ENCODE measurements at places on chromosomes 7 and 10. TPM values are rescaled to one million over a fixed set of nuclear protein-coding genes. Genes with fewer than 3 reads are reported as not detected.

DNA sequence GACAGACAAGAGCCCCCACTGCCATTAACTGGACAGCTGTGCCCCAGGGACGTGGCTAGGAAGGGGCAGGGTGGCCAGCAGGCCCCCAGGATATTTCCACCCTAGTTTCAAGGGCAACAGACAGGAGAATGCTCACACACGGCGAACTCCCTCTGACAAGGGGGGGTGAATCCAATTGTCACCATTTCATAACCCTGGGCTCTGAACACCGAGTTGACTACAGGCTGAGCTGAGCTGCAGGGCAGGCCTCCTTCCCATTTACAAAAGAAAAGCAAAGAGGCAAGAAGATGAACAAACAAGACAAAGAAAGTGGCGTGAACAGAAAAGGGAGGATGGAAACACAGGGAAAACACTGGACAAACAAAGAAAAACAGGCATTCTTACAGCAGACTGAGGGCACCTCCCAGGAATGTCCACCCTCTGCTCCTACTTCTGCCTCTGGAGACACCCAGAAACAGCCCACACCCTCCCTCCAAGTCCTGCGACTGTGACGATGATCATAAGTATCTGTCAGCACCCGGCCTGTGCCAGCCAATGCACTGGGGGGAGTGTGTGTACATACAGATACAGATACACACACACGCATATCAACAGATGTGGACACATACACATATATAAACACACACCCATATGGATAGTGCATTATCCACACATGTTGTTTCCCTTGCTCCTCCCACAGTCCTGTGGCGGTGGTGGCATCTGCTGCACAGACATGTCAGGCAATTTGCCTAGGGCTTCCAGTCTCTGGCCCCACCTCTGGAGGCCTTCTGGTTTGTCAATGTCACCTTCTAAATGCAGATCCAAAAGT lies 66.2 kb downstream of the FAM53B start:
- no peak overlapping the region for H3K27ac ChIP-seq
- no peak overlapping the region for H3K4me3 ChIP-seq
- peaks cover 3% of the 10 kb centered on the region for H3K4me1 ChIP-seq
- no peaks in the 10 kb centered on the region for H3K36me3 ChIP-seq

DNA sequence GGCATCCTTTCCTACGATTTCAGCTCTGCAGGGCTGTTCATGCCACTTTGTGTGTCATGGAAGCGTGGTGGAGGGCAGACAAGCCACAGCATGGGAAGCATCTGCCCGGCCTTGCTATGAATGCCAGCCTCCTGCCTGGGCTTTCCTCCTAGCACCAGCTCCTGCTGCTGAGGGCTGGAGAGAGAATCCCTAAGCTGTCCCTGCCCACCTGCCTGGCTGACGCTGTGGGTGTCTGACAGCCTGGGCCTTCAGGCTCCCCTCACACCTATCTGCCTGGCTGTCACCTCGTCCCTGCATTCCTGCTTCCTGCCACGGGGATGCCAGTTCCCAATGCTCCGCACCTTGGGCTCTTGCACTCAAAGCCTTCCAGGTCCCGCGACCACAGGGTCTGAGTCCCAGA lies 606.5 kb upstream of the MGMT start:
- no peak overlapping the region for H3K27ac ChIP-seq
- H3K36me3 ChIP-seq = no peaks in the 10 kb centered on the region
- no peak overlapping the region for H3K4me3 ChIP-seq

DNA sequence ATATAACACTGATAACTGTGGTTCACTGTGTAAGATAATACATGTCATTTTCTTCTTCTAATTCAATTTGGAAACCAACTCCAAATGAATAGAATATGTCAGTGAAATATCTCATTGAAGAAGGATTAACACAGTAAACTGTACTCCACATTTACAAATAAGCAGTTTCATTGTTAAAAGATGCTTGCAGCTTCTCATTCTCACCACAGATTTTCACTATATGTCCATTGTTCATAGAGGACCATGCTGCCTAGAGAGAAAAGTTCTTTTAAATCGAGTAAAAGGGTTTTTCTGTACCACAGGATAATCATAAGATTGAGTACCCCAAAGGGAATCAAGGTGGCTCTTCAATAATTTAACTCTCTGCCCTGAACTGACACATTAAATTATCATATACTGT lies 165.5 kb downstream of the LRRN3 start:
- H3K4me3 ChIP-seq = no peak overlapping the region
- H3K27me3 ChIP-seq = no peaks in the 10 kb centered on the region
- no peak for DNase-seq
- H3K36me3 ChIP-seq = no peaks in the 10 kb centered on the region
- no peaks in the 10 kb centered on the region for H3K4me1 ChIP-seq
- H3K27ac ChIP-seq = no peak overlapping the region

GRCh38 chr7:18575622-18576572 lies 80.3 kb downstream of the HDAC9 start:
- H3K27me3 ChIP-seq = no peaks in the 10 kb centered on the region
- no peaks in the 10 kb centered on the region for H3K36me3 ChIP-seq
- DNase-seq = no peak
- no peak overlapping the region for H3K27ac ChIP-seq
- H3K4me1 ChIP-seq = no peaks in the 10 kb centered on the region

DNA sequence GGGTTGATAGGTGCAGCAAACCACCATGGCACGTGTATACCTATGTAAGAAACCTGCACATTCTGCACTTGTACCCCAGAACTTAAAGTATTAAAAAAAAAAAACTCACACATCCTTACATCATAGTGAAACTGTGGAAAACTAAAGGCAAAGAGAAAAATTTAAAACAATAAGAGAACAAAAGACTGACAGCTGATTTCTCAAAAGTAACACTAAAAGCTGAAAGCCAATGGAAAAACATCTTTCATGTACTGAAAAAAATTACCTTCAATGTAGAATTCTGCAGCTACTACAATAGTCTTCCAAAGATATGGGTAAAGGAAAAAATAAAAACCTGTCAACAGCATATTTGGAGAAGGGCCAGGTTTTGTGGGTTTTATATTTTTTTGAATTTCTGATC lies 729.1 kb upstream of the NRP1 start:
- no peak overlapping the region for H3K27ac ChIP-seq
- H3K4me3 ChIP-seq = no peak overlapping the region
- DNase-seq = no peak
- no peaks in the 10 kb centered on the region for H3K36me3 ChIP-seq
- H3K4me1 ChIP-seq = no peaks in the 10 kb centered on the region
- no peaks in the 10 kb centered on the region for H3K27me3 ChIP-seq

DNA sequence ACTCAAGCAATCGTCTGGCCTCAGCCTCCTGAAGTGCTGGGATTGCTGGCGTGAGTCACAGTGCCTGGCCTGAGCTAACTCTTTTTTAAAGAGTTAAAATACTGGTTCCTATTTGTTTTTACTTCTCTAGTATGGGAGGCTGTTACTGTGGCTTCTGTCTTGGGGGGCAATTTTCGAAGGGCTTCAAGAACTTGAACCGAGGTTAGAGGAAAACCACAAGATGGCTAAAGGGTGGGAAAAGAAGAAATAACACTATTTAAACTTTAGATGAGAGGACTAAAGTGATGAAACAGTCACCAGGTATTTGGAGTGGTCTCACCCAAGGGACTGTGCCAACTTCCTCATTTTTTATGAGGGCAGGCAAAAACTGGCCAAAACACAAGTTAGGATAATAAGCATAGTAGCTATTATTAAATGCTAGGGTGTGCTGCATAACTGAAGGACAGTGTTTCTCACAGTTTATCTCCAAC lies 17.8 kb downstream of the MET start:
- H3K27me3 ChIP-seq = no peaks in the 10 kb centered on the region
- H3K36me3 ChIP-seq = no peaks in the 10 kb centered on the region
- peaks cover 4% of the 10 kb centered on the region for H3K4me1 ChIP-seq
- no peak overlapping the region for H3K4me3 ChIP-seq

- H3K27ac ChIP-seq = no peak overlapping the region
- no peak for DNase-seq
- no peak overlapping the region for H3K4me3 ChIP-seq
- H3K4me1 ChIP-seq = no peaks in the 10 kb centered on the region
- H3K27me3 ChIP-seq = no peaks in the 10 kb centered on the region
Observed at GRCh38 chr7:130927062-130927461, 193.1 kb upstream of the KLF14 start.

DNA sequence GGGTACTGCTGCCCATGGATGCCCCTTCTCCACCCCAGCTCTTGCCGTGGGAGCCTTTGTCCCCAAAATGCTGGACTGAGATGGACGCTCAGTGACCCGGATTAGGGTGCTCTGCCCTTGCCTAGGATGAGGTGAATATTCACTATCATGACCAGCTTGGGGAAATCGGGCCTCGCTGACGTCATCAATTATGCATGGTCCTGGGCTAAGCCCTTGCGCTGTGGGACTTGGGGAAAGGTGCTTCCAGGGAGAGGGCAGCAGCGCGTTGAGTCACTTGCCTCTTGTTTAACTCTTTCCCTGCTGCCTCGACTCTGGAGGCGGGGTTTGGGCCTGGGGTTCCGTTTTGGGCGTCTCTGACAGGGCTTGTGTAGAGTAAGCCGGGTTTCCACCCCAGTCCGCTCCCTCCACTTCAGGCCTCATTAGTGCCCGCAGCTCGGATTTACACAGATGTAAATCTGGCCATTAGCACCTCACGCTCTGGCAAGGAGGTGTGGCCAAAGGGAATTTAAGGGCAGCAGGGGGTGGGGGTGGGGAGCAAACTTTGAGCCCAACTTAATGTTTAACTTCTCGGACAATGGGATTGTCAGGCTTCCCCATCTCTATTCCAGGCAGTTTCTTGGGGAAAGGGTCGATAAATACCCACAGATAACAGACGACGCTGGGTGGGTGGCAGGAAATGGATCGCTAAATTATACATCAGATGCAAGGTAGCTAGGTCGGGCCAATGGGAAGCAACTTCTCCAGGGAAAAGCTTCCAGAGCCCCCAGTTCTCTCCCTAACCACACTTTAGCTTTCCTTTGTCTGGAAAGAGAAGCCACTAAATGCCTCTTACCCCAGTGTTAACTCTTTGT lies 51.3 kb upstream of the TCF7L2 start:
- H3K27ac ChIP-seq = peak overlapping the region; percentile 43
- DNase-seq = peak; percentile 92
- H3K4me3 ChIP-seq = peak overlapping the region; percentile 51
- H3K27me3 ChIP-seq = no peaks in the 10 kb centered on the region
- H3K4me1 ChIP-seq = peaks cover 2% of the 10 kb centered on the region
- no peaks in the 10 kb centered on the region for H3K36me3 ChIP-seq

Gene BICC1
- 1.0 TPM for total RNA-seq

Gene FRAT1
- 5.2 TPM for total RNA-seq

Gene ANXA8
- total RNA-seq = not detected
